NCI-H1436 treated with DMSO at 0.1 percent for 48 hours (cell line): ENCODE measurements at places on chromosomes 7 and 10.

- DNase-seq, result no peak
These were observed 25.2 kb downstream of the ZNF775 start for GRCh38 chr7:150404172-150404804.

DNA sequence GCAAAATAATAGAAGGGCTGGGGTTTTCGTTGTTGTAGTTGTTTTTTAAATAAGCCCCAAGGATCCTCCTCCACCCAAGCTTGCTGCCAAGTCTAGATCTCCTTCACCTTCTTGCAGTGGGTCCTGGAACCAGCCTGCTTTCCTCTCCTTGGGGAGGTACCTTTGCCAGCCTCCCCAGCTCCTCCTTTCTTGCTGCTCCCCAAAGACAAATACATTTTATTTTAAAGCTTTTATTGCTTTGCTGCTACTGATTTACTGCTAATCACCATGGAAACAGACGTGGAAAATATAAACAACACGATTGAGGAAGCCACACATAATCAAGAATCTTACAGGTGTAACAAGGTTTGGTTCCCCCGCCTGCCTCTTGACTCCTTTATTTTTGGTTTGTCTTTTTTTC, 17.4 kb upstream of the SLF2 start:
- no peak for DNase-seq

GRCh38 chr10:113087165-113088029, 137.3 kb downstream of the TCF7L2 start:
- no peak for DNase-seq

DNA sequence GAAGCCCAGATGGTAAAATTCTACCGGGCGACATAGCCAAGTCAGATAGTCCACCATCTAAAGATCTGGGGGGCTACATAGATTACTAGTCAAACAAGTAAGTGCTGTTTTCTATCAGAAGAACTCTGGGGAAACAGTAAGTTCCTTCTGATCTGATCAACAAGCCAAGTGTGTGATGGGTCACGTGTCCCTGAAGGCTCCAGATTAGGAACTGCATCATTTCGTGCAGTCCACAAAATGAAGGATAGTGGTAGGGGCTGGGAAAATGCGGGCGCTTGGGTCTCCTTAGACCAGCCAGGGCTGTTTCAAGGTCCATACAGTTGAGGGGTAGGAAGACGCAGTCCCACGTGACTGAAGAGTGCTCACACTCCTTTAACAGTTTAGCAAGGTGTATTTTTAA, 1.8 kb upstream of the CHN2 start:
- DNase-seq, result no peak

GRCh38 chr10:116771959-116772585, 29.7 kb upstream of the HSPA12A start:
- no peak for DNase-seq

GRCh38 chr7:3549601-3550000, 248.5 kb downstream of the SDK1 start:
- DNase-seq, result no peak

GRCh38 chr10:964321-964987, 23.8 kb upstream of the GTPBP4 start:
- DNase-seq, result no peak

GRCh38 chr7:23696916-23697441, 13.0 kb upstream of the STK31 start:
- no peak for DNase-seq

GRCh38 chr7:24595671-24596418, 22.6 kb downstream of the PALS2 start:
- no peak for DNase-seq

DNA sequence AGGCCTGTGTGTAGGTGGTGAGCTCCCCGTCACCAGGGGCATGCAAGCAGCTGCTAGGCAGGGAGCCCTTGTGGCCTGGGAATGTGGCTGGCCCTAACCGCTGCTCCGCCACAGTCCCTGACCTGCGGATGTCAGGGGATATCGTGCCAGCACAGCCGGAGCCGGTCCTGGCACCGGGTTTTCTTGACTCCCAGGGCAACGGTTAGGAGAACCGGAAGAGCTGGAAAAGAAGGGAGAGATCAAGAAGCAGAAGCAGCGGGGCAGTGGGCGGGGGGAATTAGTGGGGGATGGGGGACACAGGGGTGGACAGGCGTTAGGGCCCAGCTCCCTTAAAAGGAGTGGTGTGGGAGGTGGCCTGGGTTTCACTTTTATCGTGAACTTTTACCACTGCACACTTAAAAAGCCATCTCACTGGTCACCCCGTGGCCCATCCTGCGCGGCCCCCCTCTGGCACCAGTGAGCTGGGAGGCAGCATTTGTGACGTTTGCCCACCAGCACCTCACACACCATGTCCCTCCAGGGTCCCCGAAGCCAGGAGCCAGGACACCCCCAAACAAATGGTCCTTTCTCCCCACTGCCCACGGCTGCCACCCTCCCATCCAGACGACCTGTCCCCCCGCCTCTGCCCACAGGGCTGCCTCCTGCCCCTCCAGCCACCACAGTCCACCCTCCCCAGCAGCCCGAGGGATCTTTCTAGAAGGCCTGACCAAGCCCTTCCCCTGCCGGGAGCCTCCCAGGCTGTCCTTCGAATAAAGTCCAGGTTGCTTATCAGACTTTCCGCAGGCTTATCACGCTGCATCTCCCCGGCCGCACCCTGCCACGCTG, 1.8 kb upstream of the MICALL2 start:
- no peak for DNase-seq

DNA sequence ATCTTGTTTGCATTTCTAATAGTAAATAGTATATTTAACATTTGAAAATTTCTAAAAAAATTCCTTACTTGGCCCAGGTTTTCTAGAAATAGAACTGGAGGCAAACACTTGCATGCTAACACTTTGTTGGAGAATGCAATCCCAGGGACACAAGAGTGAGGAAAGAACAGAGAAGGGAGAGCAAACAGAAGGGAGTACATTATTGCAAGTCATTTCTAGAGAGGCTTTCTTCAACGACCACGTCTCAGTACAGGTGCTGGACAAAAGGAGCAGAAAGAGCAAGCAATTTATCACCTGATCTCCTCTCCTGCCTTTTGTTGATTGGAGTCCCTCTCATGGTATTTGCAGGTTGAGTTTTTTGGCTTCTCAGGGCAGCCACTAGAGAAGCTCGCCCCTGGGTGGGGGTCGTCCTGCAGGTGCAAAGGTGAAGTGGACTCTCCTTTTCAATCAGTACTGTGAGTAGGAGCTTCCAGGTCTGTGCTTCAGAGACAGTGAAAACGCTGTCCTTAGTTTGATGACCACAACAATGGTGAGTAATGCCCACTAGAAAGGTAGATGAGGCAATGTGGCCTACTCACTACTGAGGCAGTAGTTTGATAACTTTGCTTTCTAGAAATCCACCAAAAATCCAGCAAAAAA, 5.2 kb downstream of the CPED1 start:
- no peak for DNase-seq

DNA sequence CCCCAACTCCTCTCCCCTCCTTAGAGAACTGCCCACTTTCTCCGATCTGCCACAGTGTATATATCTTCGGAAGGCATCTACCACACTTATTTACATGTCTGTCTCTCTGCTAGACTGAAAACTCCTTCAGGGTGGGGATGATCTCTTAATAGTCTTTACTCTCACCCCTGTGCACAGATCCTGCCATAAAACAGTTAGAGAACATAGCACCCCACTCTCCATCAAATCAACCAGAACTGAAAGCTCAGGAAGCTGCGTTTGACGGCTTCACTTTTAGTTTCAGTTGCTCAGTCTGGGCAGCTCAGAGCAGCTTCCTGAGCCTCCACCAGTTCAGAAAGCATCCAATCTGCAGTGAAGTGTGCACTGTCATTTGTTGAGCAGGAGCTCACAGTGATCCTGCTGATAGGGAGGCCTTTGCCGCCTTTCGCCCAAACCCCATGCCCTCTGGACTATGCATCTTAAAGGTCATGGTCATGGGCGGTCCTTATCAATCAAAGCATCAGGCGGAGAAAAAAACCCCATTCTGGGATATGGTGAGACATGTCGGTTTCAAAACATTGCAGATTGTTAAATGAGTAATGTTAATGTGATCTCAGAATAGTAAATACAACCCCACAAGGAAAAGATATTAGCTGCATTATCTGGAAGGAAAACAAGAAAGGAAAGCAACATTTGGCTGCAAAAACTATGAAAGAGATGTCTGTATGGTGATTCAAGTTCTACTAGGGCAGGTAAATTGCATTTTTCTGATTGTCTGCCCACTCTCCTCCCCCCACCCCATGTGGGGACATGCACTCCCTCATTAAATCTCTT, 167.1 kb upstream of the ADO start:
- DNase-seq, result no peak

DNA sequence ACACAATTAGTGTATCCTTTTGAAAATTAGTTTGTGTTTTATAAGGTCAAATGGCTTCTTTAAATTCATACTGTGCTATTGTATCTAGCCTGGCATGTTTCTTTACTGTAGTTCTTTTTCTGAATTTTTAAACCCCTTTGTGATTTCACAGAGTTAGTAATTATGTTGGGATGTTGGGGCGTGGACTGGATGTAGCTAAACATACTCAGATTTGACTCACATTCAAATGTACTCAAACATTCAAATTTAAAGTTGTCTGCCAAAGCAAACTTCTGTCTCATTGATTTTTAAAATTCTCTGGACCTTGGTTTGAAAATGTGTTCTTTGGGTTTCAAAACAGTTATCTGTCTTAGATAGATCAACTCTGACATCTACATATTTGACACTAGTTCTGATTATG, 7.2 kb upstream of the NRP1 start:
- no peak for DNase-seq

DNA sequence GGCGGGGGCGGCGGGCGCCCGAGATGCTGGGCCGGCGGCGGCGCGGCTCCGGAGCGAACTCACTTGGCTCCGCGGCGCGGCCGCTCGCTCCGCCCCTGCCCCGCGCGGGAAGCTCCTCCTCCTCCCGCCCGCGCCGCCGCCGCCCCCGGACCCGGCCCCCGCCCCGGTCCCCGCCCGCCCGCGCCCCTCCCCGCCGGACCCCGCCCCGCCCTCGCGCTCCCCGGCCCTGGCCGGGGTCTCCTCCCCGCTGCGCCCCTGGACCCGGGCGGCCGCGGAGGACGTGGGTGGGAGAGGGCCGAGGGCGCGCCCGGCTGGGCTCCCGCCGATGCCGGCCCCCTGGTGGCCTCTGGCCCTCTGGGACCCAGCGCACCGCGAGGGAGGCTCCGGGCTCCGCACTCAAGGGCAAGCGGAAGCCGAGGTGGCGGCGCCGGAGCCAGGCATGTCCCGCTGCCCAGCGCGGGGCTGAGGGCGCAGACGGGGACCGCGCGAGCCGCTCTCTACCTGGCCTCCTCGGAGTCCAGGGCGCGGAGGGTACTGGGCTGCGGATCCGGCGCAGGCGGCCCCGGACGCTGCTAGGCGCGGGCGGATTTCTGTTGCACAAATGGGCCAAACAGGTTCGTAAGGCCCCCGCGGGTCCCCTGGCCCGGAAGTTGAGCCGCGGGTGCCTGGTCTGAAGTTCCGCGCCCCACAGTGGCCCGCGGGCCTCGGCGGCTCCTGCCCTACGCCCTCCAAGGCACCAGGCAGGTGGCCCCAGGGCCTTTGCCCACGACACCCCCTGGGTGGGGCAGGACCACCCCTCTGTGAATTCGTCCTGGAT, at the start of gene TCERG1L:
TCERG1L (minus strand) TSS at position 61 of the 817 bp plus-strand sequence. CDS start 86 bp downstream, outside the sequence.
- no peak for DNase-seq

GRCh38 chr10:104043185-104043830, 42.4 kb downstream of the COL17A1 start:
- no peak for DNase-seq

DNA sequence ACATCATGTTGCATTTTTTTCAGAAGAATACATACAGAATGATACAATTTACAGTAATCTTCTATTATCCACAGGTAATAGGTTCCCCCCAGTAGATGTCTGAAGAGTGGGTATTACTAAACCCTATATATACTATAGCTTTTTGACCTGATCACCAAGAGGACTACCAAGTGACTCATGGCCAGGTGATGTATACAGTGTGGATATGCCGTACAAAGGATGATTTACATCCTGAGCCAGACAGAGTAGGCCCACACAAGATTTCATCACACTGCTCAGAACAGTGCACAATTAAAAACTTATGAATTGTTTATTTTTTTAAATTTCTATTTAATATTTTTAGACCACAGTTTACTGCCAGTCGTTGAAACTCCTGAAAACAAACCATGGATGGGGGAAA, 70.6 kb downstream of the STEAP1B start:
- DNase-seq, result no peak

DNA sequence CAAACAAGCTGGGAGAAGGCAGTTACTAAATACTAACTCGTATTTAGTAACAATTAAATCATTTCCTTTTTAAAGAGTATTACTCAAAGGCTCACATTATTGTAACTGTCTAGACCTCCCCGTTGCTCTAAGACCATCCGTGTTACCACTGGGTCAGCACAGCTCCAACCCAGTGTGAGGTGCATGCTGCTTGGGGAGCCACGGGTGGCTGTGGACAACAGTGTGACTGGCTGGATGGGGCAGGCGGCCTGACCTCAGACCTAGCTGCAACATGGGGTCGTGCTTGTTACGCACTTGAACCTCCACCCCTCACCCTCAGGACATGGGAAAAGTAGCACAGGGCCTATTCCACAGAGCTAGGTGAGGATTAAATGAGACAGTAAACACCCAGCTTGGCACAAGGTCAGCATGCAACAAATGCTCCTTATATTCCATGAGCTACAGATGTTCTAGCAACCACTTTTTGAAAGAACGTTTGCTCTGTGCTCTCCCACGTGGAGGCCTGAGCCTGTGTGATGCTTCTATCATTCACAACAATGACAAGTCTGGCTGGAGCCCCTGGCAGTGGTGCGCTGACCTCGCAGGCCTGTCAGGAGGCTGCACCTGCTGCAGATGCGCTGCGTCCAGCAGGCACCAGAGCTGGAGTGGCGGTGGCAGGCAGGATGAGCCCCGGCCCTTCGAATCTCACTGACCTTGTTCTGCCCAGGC, 135.7 kb downstream of the PKD1L1 start:
- DNase-seq, result no peak

DNA sequence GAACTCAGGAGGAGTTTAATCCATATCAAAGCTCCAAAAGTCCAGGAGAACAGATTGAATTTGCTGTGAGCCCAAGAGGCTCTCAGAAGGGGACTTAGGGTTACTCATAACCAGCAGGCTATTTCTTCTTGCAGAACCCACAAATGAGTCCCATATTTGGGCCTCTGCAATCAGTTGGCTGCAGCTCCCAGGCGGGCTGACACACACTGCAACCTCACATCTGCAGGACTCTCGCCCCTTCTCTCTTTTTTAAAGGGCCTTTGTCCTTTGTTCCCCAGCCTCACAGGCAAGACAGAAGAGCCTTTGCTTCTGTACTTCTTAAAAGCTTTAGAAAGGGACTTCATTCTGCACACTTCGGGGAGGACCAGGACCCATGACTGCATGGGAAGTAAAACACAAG, 26.7 kb downstream of the CREB3L2 start:
- DNase-seq, result no peak

- DNase-seq, result no peak
These were observed 162.9 kb upstream of the SLC25A13 start for GRCh38 chr7:96484845-96485244.

DNA sequence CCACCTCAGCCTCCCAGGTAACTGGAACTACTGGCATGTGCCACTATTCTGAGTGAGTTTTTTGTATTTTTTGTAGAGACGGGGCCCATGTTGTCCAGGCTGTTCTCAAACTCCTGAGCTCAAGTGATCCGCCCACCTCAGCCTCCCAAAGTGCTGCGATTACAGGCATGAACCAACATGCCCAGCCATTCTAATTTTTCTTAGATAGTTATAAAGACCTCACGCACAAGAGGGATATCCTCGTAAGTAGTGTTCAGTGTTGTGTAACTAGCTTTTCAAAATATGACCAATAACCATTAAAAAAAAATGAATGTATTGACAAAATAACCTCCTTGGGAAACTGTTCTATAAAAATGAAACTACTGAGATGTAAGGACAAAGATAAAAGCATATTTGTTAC, 90.5 kb upstream of the FERD3L start:
- no peak for DNase-seq
